Glomerular endothelial cell (primary cell): ENCODE measurements at places on chromosomes 11 and 22. TPM values are rescaled to one million over a fixed set of nuclear protein-coding genes. Genes with fewer than 3 reads are reported as not detected.

LDHAL6A gene
- not detected in 2 replicates for total RNA-seq

TUBA8 gene
- 0.19 and 1.8 TPM in 2 replicates for total RNA-seq

SLC1A2 gene
- not detected in 2 replicates for total RNA-seq

PRR33 gene
- total RNA-seq, result not detected in 2 replicates

ZNF280B gene
- 2.5 TPM in 2 replicates for total RNA-seq
